ENCODE measurements at places on chromosomes 12 and 14. TPM values are rescaled to one million over a fixed set of nuclear protein-coding genes. Genes with fewer than 3 reads are reported as not detected.
A peak's percentile ranks its signal among the peaks of the same experiment; 100 is the strongest.

DNAH10 gene
- 0.15 TPM for total RNA-seq

GRCh38 chr12:118999107-118999506 lies 17.8 kb downstream of the SRRM4 start:
- no peaks in the 10 kb centered on the region for H3K27me3 ChIP-seq
- no peak overlapping the region for H3K27ac ChIP-seq

DNA sequence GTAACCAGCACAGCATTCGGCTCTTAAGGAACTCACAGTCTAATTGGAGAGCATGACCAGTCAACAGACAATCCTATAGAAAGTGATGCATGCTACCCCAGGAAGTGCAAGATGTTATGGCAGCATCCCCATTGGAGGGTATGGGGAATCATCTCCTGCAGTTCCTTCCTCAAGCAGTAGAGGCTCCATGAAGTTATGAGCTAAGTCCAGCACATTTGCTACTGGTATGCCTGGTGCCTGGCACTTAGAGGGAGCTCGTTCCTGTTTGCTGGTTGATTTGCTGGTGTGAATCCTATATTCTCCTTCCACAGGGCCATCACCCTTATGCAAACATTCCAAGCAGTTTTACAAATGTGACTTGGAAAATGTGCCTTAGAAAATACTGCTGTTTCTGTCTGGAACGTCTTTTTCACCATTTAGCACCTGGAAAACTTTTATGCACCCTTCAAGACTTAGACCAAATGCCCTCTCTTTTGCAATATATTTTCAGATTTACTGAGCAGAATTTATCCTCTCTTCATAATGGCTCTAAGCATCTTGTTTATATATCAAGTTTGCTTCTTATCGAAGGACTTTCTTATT lies 136.1 kb upstream of the WSCD2 start:
- H3K4me1 ChIP-seq, result no peaks in the 10 kb centered on the region
- DNase-seq, result peak; percentile 66
- peaks cover 12% of the 10 kb centered on the region for H3K27me3 ChIP-seq
- no peak overlapping the region for H3K4me3 ChIP-seq

- H3K4me3 ChIP-seq, result peak overlapping the region; percentile 18
- peaks cover 9% of the 10 kb centered on the region for H3K4me1 ChIP-seq
- DNase-seq, result peak; percentile 28
- H3K27ac ChIP-seq, result peak overlapping the region; percentile 31
These were observed 164.8 kb downstream of the ZFP36L1 start for GRCh38 chr14:68627868-68628604.

GRCh38 chr12:49667325-49668090 lies 39.7 kb downstream of the FMNL3 start:
- no peaks in the 10 kb centered on the region for H3K27me3 ChIP-seq
- no peak for DNase-seq
- peaks cover 7% of the 10 kb centered on the region for H3K4me1 ChIP-seq
- H3K27ac ChIP-seq, result no peak overlapping the region
- H3K36me3 ChIP-seq, result no peaks in the 10 kb centered on the region

DNA sequence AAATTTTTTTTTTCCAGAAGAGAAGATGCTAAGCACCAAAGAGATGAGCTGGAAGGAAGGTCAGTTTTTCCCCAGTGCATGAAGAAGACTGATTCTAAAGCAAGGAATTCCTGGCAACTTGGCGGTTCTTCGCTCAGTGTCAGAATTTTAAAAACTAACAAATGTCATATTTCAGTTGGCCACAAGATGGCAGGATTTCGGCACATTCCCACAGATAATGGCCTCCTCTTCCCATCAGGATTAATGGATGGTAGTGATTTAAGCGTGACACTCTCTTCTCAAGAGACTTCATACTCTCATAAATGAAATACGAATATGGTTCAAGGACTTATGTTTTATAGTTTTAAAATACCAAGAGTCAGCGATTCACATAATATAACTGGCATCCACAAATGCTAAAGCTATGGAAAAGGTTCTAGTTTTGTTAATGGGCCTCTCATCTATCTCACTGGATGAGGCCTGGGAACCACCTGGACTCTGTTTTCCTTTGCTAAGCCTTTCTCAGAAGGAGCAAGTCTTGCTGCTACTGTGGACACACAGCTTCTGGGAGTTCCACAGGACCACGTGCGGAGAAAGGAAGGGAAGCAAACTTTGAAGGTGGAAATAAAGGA lies 46.1 kb upstream of the PTPRO start:
- 0 out of 2 replicates have a peak overlapping the region, but pooled peaks have one; percentile 85 for H3K27ac ChIP-seq
- H3K36me3 ChIP-seq, result no peaks in the 10 kb centered on the region
- no peaks in the 10 kb centered on the region for H3K27me3 ChIP-seq
- H3K4me3 ChIP-seq, result no peak overlapping the region
- peaks cover 49% of the 10 kb centered on the region for H3K4me1 ChIP-seq
- peak; percentile 70 for DNase-seq

RPGRIP1 gene
- total RNA-seq, result not detected

SERPINA10 gene
- total RNA-seq, result not detected

CCDC197 gene
- total RNA-seq, result not detected

TSPAN19 gene
- not detected for total RNA-seq

DNA sequence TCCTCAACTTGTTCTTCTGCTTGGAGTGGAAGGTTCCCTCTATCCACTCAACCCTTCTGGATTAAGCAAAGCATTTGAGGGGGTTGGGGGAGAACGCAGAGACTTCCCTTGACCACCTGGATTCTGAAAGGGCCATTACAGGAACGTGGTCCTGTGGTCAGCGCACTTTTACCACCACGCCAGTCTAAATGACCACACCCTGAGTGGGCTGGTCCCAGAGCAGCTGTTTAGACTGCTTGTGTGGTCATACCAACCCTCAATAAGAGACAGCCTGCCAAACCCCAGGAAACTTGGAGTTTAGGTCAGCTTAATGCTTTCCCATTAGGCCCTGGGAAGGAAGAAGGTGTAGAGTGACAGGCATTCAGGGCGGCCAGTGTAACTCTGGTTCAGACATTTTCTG lies 165.5 kb upstream of the ATP2B1 start:
- no peak overlapping the region for H3K27ac ChIP-seq
- H3K27me3 ChIP-seq, result no peaks in the 10 kb centered on the region
- DNase-seq, result no peak
- H3K36me3 ChIP-seq, result no peaks in the 10 kb centered on the region

- 0 out of 2 replicates have a peak, but pooled peaks cover 5% of the 10 kb centered on the region for H3K4me1 ChIP-seq
- no peak overlapping the region for H3K4me3 ChIP-seq
- DNase-seq, result no peak
- H3K27me3 ChIP-seq, result no peaks in the 10 kb centered on the region
- H3K36me3 ChIP-seq, result no peaks in the 10 kb centered on the region
These were observed 66.0 kb upstream of the DIO3 start for GRCh38 chr14:101495284-101495683.

GRCh38 chr12:124539084-124540041 lies 28.0 kb downstream of the NCOR2 start:
- no peak for DNase-seq
- peaks cover 7% of the 10 kb centered on the region for H3K4me1 ChIP-seq
- no peaks in the 10 kb centered on the region for H3K27me3 ChIP-seq

DNA sequence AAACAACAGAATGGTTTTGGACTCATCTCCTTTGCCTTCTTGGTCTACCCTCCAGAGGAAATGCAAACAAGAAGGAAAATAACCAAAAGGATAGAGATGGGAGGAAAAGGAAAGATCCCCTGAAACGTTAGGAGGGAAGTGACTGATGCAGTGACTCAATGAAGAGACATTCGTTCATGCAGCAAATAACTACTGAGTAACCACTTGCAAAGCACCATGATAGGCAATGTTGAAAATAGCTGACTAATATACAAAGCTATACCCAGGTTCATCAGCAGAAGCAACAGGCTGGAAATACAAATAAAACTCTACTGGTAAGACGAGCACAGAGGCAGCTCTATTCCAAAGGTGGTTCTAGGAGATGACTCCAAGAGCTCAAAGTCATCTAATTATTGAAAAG lies 41.8 kb downstream of the R3HDM2 start:
- no peaks in the 10 kb centered on the region for H3K27me3 ChIP-seq
- peak overlapping the region; percentile 79 for H3K27ac ChIP-seq
- peaks cover 27% of the 10 kb centered on the region for H3K4me1 ChIP-seq
- H3K4me3 ChIP-seq, result peak overlapping the region; percentile 6
- no peaks in the 10 kb centered on the region for H3K36me3 ChIP-seq
- DNase-seq, result peak; percentile 92

ADAM21 gene
- 0.80 TPM for total RNA-seq

GRCh38 chr14:69716478-69717187 lies 50.3 kb upstream of the SRSF5 start:
- H3K27ac ChIP-seq, result no peak overlapping the region
- peak; percentile 53 for DNase-seq
- no peak overlapping the region for H3K4me3 ChIP-seq
- no peaks in the 10 kb centered on the region for H3K36me3 ChIP-seq
- H3K4me1 ChIP-seq, result peaks cover 14% of the 10 kb centered on the region

DNA sequence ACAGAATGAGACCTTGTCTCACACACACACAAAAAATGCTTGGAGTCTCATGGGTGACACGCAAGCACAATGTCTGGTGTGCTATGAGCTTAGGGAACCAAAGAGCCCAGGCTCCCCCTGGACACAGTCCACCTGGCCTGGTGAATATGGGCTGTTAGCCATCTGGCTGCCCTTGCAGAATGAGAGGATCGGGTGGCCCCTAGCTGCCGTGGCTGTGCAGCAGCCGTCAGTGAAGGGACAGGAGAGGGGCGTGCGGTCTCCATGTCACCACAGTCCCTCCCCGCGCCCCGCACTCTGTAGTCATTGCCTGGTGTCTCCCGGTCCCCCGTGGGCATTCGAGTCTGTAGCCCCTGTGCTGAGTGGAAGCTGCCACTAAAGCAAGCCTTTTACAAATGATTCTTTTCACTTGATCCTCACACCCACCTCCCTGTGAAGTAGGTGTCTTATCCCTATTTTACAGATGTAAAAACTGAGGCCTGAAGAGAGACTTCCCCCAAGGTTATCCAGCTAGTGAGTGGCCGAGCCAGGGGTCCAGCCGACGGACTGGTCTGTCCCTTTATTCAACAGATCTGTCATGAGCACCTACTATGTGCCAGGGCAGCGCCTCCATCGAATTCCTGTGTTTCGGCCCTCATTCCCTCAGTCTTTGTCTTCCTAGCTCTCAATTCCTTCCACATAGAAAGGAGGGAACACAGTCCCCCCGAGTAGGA lies 18.8 kb downstream of the MVK start:
- H3K27ac ChIP-seq, result no peak overlapping the region
- DNase-seq, result no peak
- no peaks in the 10 kb centered on the region for H3K27me3 ChIP-seq
- H3K4me3 ChIP-seq, result no peak overlapping the region
- H3K4me1 ChIP-seq, result no peaks in the 10 kb centered on the region

MMP17 gene
- total RNA-seq, result 31.8 TPM

- H3K4me3 ChIP-seq, result no peak overlapping the region
- no peak for DNase-seq
- H3K27ac ChIP-seq, result no peak overlapping the region
These were observed 265.8 kb downstream of the SLC16A7 start for GRCh38 chr12:59861635-59862034.

KRT2 gene
- total RNA-seq, result 0.23 TPM

DNA sequence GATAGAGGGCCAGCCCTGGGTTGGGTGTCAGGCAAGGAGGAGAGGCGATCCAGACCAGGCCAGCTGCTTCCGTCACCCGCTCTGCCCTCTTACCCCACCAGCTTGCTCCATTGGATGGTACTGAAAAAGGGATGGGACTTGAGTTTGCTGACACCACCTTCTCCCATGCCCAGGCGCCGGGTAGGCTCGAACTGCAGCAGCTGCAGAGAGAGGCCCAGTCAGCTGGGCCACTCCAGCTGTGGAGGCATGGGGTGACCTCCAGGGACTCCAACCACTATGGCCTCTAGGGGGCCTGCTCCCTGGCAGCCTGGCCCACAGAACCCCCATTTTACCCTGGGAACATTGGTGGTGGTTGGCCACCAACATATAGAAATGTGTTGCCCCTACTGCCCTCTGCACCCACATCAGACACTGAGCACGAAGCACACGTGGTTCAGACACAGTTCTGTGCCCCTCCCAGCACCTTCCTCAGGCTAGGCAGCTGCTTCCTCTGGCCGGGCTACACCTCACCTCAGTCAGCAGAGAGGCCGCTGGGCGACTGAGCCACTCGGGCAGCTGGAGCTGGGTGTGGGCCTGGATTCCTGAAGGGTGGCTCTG lies 16.0 kb downstream of the RPS6KL1 start:
- peaks cover 15% of the 10 kb centered on the region for H3K36me3 ChIP-seq
- H3K27me3 ChIP-seq, result no peaks in the 10 kb centered on the region
- no peak overlapping the region for H3K4me3 ChIP-seq
- no peak overlapping the region for H3K27ac ChIP-seq
- H3K4me1 ChIP-seq, result no peaks in the 10 kb centered on the region
- DNase-seq, result no peak

DNA sequence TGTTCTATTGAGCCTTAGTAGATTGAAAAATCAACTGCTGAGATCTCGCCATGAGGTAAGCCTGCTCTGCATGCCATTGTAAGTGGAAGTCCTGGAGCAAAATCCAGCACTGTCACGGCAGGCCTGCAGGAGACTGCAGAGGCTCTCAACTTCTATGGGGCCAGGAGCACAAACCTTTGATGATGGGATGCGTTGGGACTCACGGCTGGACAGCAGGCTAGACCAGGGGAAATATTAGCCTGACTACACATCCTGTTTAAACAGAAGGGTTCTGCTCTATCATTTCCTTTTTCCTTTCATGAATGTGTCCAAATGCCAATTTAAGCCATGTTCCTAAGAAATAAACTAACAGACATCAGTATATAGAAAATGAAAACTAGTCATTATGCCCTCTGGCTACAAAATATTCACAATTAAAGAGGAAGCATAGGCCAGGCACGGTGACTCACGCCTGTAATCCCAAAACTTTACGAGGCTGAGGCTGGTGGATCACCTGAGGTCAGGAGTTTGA lies 33.9 kb upstream of the RASSF8 start:
- peaks cover 70% of the 10 kb centered on the region for H3K4me1 ChIP-seq
- no peaks in the 10 kb centered on the region for H3K36me3 ChIP-seq
- peak overlapping the region; percentile 92 for H3K27ac ChIP-seq
- H3K27me3 ChIP-seq, result no peaks in the 10 kb centered on the region
- peak; percentile 100 for DNase-seq

GRCh38 chr12:89451841-89452251 lies 72.8 kb downstream of the GALNT4 start:
- no peaks in the 10 kb centered on the region for H3K36me3 ChIP-seq
- H3K27ac ChIP-seq, result no peak overlapping the region
- no peak overlapping the region for H3K4me3 ChIP-seq
- H3K27me3 ChIP-seq, result no peaks in the 10 kb centered on the region
- DNase-seq, result no peak
- H3K4me1 ChIP-seq, result peaks cover 13% of the 10 kb centered on the region

KLRK1 gene
- not detected for total RNA-seq

KCNC2 gene
- total RNA-seq, result not detected

DNA sequence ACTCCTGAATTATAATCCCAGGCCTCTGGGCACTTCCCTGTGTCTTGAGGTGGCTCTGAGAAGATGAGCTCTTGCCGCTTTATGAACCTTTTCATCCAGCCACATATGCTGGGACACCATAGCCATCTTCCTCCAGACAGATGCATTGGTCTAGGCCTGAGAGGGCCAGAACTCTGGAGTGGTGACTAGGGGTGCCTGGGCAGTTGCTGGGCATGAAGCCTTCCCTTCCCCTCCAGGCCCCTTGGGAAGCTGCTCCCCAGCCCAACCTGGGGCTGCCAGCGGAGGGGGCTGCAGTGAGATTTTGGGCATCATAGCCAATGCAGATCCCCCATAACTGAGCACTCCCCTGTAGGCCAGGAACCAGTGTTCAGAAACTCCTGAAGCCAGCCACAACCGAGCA lies 135.2 kb downstream of the GCH1 start:
- H3K36me3 ChIP-seq, result peaks cover 32% of the 10 kb centered on the region
- H3K27ac ChIP-seq, result no peak overlapping the region
- no peak for DNase-seq
- no peaks in the 10 kb centered on the region for H3K27me3 ChIP-seq

TGM1 gene
- 2.6 TPM for total RNA-seq
